GM23338 (cell line): ENCODE measurements at places on chromosomes 5 and 9. TPM values are rescaled to one million over a fixed set of nuclear protein-coding genes. Genes with fewer than 3 reads are reported as not detected.

DNA sequence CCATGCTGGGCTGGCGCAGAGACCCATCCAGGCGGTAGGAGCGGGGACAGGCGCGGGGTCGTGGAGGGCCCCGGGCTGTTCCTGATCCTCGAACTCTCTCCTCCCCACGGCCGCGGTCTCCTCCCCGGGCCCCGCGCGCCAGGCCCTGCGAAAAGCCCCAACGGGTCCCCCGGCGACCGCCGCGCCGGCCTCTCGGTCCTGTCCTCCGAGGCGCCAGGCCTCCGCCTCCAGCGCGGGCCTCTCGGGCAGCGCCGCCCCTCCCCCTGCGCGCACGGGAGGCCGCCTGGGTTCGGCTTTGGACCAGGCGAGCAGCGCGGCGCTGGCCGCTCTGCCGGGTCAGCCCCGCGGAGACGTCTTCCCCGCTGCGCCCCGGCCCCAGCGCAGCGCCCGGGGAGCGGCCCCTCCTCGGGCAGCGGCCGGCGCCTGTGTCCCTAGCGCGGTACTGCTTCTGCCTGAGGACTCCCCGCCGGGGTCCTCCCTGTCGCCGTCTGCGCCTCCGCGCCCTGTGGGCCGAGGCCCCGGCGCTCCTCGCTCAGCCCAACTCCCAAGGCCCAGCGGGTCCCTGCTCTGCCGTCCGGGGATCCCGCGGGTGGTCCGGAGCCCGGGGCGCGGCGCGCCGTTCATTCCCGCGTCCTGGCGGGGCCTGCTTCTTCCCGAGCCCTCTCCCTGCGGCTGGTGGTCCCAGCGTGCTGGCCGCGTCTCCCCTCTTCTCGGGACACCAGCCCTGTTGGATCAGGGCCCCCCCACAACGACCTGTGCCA lies 13.4 kb downstream of the COL23A1 start:
- DNase-seq = peak; percentile 68

DNA sequence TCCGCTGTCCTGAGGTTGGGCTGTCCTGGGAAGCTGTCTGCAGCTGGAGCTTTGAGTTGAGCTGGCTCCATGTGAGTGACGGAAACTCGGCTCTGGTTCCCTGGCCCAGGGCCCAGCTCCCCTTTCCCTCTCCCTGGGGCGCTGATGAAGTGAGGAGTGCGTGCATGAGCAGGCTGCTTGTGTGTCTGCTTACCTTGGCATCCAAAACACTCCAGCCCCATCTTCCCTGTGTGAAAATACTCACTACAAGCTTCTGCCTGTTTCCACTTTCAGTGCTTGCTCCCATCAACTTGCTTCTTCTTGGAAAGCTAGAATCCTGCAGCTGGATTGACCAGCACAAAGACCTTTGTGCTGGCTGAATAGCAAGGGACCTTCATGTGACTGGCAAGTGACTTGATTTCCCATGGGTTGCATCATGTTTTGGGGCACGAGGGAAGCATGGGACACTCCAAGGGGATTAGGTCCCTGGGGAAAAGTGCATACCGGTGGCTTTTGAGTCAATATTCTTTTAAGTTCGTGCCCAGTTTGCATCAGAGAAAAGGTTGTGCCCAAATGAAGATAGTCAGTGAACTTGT lies 198.1 kb downstream of the GADD45G start:
- DNase-seq = no peak

The ANKRD18A gene
- 4.7 and 6.9 TPM in 2 replicates for polyA plus RNA-seq

DNA sequence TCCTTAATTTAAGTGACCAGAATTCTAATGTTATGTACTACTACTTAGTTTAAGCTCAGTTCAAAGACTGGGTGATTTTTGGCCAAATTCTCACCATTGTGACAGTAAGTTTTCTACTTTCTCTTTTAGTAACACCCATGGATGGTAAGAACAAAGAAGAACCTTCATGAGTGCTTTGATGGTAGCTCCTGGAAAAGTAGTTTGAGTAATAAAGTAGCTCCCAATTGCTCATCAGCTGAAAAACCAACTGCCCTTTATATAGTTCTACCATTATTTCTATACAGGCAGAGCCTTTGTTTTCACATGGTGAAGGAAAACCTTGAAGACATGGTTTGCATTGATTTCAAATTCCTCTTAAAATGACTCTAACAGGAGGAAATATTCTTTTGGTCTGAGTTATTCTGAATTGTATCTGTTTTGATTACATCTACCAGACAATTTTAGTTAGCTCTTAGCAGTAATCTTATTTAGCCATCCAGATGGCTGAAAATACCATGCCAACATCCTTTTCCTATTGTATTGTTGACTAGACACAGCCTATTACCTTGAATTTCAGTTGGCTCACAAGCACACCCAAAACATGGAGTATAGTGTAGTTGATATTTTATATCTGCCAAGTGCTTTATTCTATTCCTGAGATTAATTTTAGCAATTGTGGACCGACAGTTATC lies 23.7 kb upstream of the STARD4 start:
- DNase-seq = no peak

DNA sequence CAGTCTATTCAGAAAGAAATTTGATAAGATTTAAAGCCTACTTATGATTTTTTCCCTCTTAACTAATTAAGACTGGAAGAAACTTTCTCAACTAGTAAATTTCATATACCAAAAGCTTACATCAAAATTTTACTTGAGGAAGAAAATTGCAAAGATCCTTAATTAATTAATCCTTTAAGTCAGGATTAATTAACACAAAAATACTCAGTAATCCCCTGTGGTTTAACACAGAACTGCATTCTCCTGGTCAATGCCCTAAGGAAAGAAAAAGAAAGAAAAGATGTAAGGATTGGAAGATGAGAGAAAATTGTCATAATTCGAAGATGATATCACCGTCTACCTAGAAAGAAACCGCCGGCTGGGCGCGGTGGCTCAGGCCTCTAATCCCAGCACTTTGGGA lies 17.3 kb upstream of the RUFY1 start:
- no peak for DNase-seq

GRCh38 chr5:16057277-16057676 lies 122.3 kb downstream of the MARCHF11 start:
- DNase-seq = no peak

GRCh38 chr5:10493884-10494283 lies 52.2 kb downstream of the ROPN1L start:
- DNase-seq = no peak

DNA sequence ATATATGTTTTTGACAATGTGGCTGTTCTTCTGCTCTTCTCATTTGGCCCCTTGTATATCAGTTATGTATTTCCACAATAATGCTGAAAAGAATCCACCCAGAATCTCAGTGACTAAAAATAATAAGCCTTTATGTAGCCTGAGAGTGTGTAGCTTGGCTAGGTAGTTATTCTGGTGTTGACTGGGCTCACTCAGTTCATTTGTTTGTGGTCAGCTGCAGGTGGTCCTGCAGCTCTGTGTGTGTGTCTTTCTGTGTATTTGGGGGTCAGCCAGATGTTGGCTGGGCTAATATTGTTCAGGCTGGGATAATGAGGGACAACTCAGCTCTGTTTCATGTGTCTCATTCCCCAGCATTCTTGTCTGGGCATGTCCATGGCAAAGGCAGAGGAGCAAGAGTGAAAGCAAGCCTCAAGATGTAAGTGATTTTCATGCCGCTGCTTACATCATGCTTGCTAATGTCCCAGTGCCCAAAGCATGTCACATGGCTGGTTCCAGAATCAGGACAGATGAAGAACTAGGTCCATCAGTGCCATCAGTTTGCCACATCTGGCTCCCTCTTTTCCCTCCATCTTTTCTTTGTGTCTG lies 162.8 kb downstream of the KCTD16 start:
- DNase-seq = no peak

DNA sequence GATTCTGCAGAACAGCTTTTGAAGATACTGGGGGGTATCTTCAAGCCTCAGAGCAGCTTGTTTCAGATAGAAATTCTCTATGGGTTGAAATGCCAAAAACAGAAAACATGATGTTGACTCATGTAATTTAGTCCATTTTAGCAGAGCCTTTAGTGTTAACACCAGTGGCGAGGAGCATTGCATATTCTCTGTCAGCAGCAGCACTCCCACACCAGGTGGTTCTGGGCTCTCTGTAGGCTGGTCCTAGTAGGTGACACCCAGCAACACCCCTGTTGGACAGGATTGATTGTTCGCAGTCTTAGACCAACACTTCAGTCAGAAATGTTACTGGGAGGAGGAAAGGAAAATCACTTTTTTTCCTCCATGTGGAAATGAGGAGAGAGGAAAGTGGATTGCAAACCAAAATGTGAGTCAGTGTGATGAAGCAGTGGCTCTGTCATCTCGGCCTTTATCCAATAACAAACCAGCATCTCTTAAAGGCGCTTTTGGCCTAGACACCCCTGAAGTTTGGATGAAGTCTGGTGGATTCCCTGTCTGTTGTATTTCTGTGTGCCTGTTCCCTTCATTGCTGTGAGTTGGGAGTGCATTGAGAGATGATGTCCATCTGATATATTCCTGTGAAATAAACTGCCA lies 16.8 kb downstream of the SLC46A2 start:
- no peak for DNase-seq
